Pancreas (tissue), 10 donors: ENCODE measurements at places on chromosomes 16 and 17. TPM values are rescaled to one million over a fixed set of nuclear protein-coding genes. Genes with fewer than 3 reads are reported as not detected.

The MYLK3 gene
- total RNA-seq: 0.29 TPM

The TMEM98 gene
- total RNA-seq: 32.2 TPM

- no peaks in the 10 kb centered on the region for H3K27me3 ChIP-seq
- H3K27ac ChIP-seq: no peak overlapping the region
- no peak overlapping the region for H3K4me3 ChIP-seq
- H3K36me3 ChIP-seq: no peaks in the 10 kb centered on the region
Observed at GRCh38 chr16:47197536-47198179, 53.9 kb upstream of the NETO2 start.

GRCh38 chr16:9422762-9423513, 331.5 kb downstream of the HAPSTR1 start:
- H3K36me3 ChIP-seq: no peaks in the 10 kb centered on the region
- no peak overlapping the region for H3K27ac ChIP-seq
- H3K4me3 ChIP-seq: no peak overlapping the region
- peaks cover 15% of the 10 kb centered on the region for H3K4me1 ChIP-seq
- peak; percentile 77 for DNase-seq
- H3K27me3 ChIP-seq: no peaks in the 10 kb centered on the region

DNA sequence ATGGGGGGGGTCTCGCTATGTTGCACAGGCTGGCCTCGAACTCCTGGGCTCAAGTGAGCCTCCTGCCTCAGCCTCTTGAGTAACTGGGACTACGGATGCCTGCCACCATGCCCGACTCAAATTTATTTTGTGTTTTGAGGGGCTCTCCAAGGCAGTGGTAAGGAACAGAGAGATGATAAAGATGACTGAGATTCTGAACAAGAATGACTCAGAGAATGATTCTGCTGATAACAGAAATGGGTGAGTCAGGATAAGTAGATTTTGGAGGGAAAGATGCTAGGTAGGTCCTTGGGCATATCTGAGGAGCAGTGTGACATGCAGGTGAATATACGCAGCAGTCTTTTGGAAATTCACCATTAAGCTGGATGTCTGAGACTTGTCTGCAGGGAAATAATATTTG, 2.6 kb downstream of the TMEM220 start:
- no peaks in the 10 kb centered on the region for H3K36me3 ChIP-seq
- H3K4me1 ChIP-seq: no peaks in the 10 kb centered on the region
- no peak for DNase-seq
- no peak overlapping the region for H3K4me3 ChIP-seq
- no peaks in the 10 kb centered on the region for H3K27me3 ChIP-seq
- no peak overlapping the region for H3K27ac ChIP-seq

DNA sequence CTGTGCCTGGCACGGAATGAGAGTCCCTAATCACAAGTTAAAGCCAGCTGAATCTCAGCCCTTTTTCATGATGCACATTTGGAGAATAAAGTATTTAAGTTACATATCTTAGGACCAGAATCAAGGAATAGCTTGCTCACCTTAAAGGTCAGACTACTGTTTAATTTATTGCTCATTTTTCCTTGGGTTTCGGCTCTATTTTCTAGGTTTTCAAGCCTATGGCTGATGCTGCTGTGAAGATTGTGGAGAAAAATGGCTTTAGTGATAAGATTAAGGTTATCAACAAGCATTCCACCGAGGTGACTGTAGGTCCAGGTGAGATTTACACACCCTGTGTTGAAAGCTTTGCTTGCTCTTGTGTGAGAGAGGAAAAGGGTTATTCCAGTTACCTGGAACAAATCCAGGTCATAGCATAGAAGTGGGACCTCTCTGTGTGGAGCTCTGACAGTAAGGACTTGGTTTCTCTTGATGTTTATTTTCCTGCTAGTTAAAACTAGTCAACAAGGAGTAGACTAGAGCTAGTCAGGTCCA, 18.1 kb downstream of the PRMT7 start:
- H3K27me3 ChIP-seq: no peaks in the 10 kb centered on the region
- DNase-seq: no peak

DNA sequence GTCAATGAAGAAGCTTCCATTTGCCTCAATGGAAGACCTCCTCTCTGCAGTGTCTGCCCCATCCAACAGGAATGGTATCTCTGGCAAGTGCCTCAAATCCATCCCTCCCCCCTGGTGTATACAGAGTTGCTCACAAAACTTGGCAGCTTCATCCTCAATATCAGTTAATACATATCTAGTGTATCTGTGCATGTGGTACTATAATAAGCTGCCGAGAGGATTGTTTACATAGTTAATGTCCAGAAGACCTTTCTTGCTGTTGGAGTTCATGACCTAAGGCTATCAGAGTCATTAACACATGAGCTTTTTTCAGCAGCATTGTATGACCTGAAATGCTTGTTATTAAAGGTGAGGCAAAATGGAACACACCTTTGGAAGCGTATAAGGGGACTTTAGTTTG, 14.0 kb upstream of the RASL10B start:
- H3K27me3 ChIP-seq: no peaks in the 10 kb centered on the region
- H3K4me1 ChIP-seq: peaks cover 17% of the 10 kb centered on the region
- H3K27ac ChIP-seq: peak overlapping the region; percentile 60
- DNase-seq: no peak
- H3K36me3 ChIP-seq: no peaks in the 10 kb centered on the region

DNA sequence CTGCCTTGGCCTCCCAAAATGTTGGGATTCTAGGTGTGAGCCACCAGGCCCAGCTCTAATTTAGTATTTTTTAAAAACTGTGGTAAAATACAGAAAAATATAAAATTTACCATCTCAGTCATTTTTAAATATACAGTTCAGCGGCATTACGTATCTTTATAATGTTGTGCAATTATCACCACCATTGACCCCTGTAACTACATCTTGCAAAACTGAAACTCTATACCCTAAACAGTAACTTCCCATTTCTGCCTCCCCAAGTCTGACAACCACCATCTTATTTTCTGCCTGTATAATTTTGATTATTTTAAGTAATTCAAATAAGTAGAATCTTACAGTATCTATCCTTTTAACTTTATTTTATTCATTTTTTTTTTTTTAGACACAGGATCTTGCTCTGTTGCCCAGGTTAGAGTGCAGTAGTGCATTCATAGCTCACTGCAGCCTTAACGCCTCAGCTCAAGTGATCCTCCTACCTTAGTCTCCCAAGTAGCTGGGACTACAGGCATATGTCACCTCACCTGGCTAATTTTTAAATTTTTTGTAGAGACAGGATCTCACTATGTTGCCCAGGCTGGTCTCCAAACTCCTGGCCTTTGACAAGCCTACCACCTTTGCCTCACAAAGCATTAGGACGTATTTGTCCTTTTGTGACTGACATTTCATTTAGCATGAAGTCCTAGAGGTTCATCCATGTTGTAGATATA, 10.9 kb upstream of the GGA2 start:
- H3K4me1 ChIP-seq: no peaks in the 10 kb centered on the region
- no peaks in the 10 kb centered on the region for H3K27me3 ChIP-seq
- DNase-seq: no peak
- no peak overlapping the region for H3K27ac ChIP-seq
- no peak overlapping the region for H3K4me3 ChIP-seq
